A375 (cell line): ENCODE measurements at places on chromosomes 5 and 9. TPM values are rescaled to one million over a fixed set of nuclear protein-coding genes. Genes with fewer than 3 reads are reported as not detected.

Gene HAVCR1
- total RNA-seq: not detected in 2 replicates

Gene QRFP
- total RNA-seq: not detected in 2 replicates

Gene ANKRD18A
- 4.8 and 5.2 TPM in 2 replicates for total RNA-seq

Gene KIF27
- total RNA-seq: 1.3 and 3.0 TPM in 2 replicates

Gene IL6ST
- total RNA-seq: 52.6 and 60.1 TPM in 2 replicates

Gene SLIT3
- 0.05 TPM in 1 of 2 replicates, not detected in the other for total RNA-seq

Gene SLCO6A1
- not detected in 2 replicates for total RNA-seq

Gene SLC6A18
- total RNA-seq: not detected in 2 replicates

Gene SPINK4
- not detected in 2 replicates for total RNA-seq

Gene ARL14EPL
- 2.3 and 4.6 TPM in 2 replicates for total RNA-seq

Gene PCDH12
- total RNA-seq: 0.15 and 0.21 TPM in 2 replicates

Gene RANBP3L
- 0.03 TPM in 1 of 2 replicates, not detected in the other for total RNA-seq

Gene SLC36A2
- not detected in 2 replicates for total RNA-seq

Gene ORM1
- not detected in 2 replicates for total RNA-seq

Gene C9
- total RNA-seq: not detected in 2 replicates

Gene ISCA1
- total RNA-seq: 28.9 and 29.2 TPM in 2 replicates

Gene PCDHGB6
- total RNA-seq: 0.80 and 1.2 TPM in 2 replicates

Gene IL9
- total RNA-seq: not detected in 2 replicates

Gene MGAT4B
- total RNA-seq: 130 and 148 TPM in 2 replicates

Gene TXNDC15
- 67.6 and 83.0 TPM in 2 replicates for total RNA-seq

Gene NRARP
- 0.11 TPM in 1 of 2 replicates, not detected in the other for total RNA-seq

Gene MELK
- total RNA-seq: 44.6 and 46.8 TPM in 2 replicates

Gene NCS1
- total RNA-seq: 27.7 and 28.5 TPM in 2 replicates

Gene CCDC127
- 2.4 and 2.7 TPM in 2 replicates for total RNA-seq

Gene SLC36A3
- not detected in 2 replicates for total RNA-seq

Gene RIGI
- total RNA-seq: 0.88 and 1.4 TPM in 2 replicates

Gene CD14
- total RNA-seq: 0.30 and 0.66 TPM in 2 replicates

Gene MINAR2
- total RNA-seq: not detected in 2 replicates

Gene PCDHA1
- 2.1 and 2.5 TPM in 2 replicates for total RNA-seq

Gene CFAP157
- total RNA-seq: 0.30 TPM in 1 of 2 replicates, not detected in the other

Gene FBP2
- not detected in 2 replicates for total RNA-seq

Gene TAF9
- total RNA-seq: 111 and 141 TPM in 2 replicates

Gene CTNND2
- 0.49 and 0.74 TPM in 2 replicates for total RNA-seq

Gene CCL27
- 0.23 and 0.50 TPM in 2 replicates for total RNA-seq

Gene COL27A1
- 14.6 and 15.3 TPM in 2 replicates for total RNA-seq

Gene IL4
- not detected in 2 replicates for total RNA-seq

Gene FOXI1
- not detected in 2 replicates for total RNA-seq

Gene ADGRV1
- total RNA-seq: 5.1 and 6.0 TPM in 2 replicates

Gene FANCC
- total RNA-seq: 11.4 and 12.1 TPM in 2 replicates

Gene SMIM33
- total RNA-seq: not detected in 2 replicates

Gene SVEP1
- total RNA-seq: 0.72 and 0.98 TPM in 2 replicates

Gene PFN3
- not detected in 2 replicates for total RNA-seq

Gene PROP1
- not detected in 2 replicates for total RNA-seq

Gene ELL2
- total RNA-seq: 26.1 and 26.9 TPM in 2 replicates

Gene ADAMTSL2
- total RNA-seq: not detected in 2 replicates

Gene S1PR3
- total RNA-seq: not detected in 2 replicates

Gene AK8
- 0.05 and 0.68 TPM in 2 replicates for total RNA-seq

Gene DPM2
- total RNA-seq: 59.2 and 83.0 TPM in 2 replicates

Gene DMRT3
- not detected in 2 replicates for total RNA-seq

Gene QSOX2
- total RNA-seq: 26.9 and 30.1 TPM in 2 replicates

Gene FBXL7
- total RNA-seq: 4.1 and 4.9 TPM in 2 replicates

Gene IL3
- total RNA-seq: not detected in 2 replicates
